EH (cell line): ENCODE measurements at places on chromosomes 13 and 19.
A peak's percentile ranks its signal among the peaks of the same experiment; 100 is the strongest.

DNA sequence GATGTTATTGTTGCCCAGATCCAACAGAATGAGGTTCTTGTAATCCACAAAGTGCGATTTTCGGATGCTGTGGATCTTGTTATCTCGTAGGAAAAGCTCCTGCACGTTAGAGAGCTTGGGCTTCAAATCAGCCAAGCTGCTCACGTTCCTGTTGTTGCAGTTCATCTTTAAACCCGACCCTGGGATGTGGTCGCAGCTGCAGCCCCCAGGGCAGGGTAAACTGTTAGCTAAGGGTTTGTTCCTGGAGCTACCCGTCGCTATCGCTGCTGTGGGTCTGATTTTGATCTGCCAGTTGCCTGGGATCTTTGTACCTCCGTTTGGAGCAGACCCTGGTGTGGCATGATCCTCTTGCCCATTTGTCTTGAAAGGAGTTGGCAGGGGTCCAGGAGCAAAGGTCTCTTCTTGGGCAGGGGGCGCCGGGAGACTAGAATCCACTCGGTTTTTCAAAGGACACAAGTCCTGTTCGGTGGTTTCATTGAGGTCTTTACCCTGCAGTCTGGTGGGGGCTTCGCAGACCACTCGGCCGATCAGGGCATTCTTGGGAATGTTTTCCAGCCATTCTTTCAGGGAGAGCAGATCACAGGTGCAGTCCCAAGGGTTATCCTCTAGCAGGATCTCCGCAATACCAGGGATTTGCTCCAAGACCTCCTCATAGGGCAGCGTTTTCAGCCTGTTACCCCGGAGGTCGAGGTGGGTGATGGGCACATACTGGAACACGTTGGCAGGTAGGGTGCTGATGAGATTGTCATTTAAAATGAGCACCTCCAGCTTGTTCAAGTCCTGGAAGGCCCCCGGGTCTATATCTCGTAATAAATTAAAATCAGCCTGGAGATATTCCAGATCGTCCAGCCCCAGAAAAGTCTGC lies 1.8 kb downstream of the SLITRK1 start:
- no peak for DNase-seq

DNA sequence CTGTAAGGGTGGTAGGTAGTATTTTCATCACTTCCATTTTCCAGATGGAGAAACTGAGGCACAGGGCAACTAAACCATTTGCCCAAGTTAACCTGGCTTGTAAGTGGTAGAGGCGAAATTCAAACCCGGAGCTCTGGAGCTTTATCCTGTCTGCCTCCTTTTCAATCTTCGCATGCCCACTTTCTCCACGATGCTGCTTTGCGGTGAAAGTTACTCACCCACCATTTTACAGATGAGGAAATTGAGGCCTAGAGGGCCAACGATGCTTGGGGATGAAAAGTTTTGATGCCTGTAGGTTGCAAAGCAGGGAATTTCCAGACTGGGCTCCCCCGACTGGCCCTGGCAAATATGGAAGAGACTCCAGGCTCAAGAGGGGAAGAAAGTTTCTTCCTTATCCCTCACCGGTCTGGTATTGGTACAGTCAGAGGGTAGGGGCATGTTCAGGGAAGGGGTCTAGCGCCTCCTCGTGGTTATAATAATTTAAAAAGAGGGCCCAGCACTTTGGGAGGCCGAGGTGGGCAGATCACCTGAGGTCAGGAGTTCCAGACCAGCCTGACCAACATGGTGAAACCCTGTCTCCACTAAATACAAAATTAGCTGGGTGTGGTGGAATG lies 1.9 kb upstream of the SH2D3A start:
- DNase-seq: peak; percentile 30

GRCh38 chr13:44698066-44698465 lies 121.9 kb upstream of the TSC22D1 start:
- DNase-seq: no peak

DNA sequence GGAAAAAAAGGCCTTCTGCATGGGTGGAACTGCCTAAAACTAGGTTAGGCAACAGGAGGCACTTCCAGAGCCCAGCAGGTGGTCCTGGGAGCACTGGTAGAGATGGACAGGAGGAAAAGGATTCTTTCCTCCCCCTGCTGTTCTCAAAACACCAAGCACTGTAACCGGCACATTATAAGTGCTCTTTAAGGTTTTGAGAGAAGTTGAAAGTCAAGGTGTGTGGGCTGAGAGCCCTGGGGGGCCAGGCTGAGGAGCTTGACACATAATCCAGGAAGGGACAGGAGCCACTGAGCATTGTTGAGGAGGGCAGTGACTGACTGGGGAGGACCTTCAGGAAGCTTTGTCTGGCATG lies 32.3 kb downstream of the SPATA13 start:
- no peak for DNase-seq

DNA sequence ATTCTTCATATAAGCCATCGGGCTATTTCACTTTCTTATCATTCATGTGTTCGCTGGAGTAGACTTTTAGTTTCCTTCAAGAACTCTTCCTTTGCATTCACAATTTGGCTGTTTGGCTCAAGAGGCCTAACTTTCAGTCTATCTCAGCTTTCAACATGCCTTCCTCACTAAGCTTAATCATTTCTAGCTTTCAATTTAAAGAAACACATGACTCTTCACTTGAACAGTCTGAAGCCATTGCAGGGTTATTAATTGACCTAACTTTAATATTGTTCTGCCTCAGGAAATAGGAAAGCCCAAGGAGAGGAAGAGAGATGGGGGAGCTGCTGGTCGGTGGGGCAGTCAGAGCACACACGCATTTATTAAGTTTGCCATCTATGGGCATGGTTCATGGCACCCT lies 158.1 kb downstream of the SUCLA2 start:
- no peak for DNase-seq

GRCh38 chr19:4445963-4446703 lies 11.5 kb downstream of the UBXN6 start:
- DNase-seq: no peak

DNA sequence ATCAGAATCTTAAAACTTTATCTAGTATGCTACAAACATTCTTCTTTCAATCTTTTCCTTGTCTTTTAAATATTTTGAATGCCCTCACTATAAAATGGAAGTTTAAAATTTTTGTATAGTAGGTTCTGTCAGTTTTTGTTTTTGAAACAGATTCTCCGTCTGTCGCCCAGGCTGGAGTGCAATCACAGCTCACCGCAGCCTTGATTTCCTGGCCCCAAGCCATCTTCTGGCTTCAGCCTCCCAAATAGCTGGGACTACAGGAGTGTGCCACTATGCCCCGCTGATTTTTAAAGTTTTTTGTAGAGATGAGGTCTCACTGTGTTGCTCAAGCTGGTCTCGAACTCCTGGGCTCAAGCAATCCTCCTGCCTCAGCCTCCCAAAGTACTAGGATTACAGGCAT lies 20.7 kb downstream of the PHF11 start:
- DNase-seq: no peak

GRCh38 chr19:46328079-46328478 lies 18.8 kb upstream of the PPP5C start:
- DNase-seq: peak; percentile 8

- DNase-seq: no peak
These were observed 257 bp downstream of the KCTD12 start for GRCh38 chr13:76886005-76886291.

DNA sequence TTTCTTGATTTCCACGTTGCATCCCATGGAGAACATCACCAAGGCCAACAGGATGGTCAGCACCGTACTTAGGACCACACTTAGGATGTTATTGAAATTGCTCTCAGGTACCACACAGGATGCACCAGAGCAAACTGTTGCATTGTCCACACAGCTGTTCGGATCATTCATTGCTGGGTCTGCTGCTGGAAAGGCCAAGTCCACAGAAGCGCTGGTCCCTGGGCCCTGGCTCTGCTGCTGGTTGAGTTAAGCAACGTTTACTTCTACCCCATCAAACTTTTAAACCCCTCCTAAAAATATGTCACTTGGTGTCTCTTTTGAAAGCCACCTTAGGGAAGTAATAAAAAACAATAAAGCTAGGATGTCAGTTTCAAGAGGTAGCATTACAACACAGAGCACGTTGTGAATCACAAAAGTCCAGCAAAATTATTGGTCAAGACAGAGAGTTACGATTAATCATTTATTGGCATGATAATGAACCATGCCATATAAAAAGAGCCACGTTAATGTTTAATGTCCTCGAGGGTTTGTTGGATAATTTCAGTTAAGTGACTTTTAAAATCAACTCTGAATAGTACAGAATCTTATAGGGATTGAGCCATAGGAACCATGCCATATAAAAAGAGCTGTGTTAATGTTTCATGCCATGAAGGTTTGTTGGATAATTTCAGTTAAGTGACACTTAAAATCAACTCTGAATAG lies at the start of gene SLC10A2:
Gene SLC10A2, minus strand, starts transcription at position 339 of the 702 bp plus-strand sequence. Its CDS starts 168 bp downstream, at position 171.
- DNase-seq: no peak

- DNase-seq: no peak
These were observed 108.1 kb upstream of the GJB6 start for GRCh38 chr13:20340136-20340758.

DNA sequence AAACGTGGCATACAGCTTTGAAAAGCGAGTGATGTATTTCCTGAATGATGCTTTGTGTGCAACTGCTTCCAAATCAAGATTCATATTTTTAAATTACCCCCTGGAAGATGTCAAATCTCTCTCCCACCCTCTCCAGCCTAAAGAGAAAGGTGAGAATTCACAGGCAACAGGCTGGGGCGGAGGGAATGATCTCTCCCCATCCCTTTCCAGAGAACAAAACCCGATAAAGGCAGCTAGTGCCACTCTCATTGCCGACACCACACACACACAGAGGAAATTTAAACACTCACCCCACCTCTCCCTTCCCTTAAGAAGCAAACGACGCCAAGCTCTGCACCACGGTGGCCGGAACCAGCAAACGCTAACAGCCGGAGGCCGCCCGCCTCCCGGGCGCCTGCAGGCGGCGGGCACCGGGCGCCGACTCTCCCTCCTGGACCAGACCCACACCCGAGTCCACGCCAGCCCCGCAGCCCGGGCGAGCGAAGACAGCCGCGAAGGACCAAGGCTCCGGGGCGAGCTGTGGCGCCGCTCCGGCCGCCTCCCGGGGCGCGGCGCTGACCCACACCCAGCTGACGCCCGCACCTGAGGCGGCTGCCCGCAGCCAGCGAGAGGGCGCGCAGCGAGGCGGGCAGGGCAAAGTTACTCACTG lies 477 bp downstream of the LNX2 start:
- peak; percentile 51 for DNase-seq

GRCh38 chr13:110225609-110226574 lies 81.1 kb downstream of the COL4A1 start:
- DNase-seq: peak; percentile 76

DNA sequence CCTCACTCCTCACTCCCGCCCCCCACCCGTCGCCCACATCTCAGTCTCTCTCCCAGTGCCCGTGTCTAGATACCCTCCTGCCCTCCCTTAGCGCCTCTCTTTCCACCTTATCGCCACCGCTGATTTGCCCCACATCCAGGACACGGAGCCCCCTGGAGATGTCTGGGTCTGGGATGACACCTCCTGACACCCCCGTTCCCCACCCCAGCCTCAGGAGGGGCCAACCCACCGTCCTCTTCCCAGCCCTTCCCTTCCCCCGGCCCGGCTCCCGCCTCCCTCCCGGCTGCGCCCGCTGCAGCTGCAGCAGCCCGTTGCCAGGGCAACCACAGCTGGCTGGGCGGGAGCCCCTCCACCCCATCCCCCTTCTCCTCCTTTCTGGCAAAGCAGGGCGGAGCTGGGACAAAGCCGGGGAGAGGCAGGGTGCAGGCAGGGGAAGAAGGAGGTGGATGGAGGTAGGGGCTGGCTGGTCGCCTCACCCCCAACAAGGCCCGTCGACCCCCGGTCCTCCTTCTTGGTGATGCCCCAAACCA lies 13.5 kb downstream of the DPF1 start:
- peak; percentile 26 for DNase-seq

- no peak for DNase-seq
These were observed 322 bp downstream of the ZNF558 start for GRCh38 chr19:8831832-8832131.

GRCh38 chr19:45103156-45103507 lies 10.2 kb downstream of the PPP1R37 start:
- peak; percentile 68 for DNase-seq

DNA sequence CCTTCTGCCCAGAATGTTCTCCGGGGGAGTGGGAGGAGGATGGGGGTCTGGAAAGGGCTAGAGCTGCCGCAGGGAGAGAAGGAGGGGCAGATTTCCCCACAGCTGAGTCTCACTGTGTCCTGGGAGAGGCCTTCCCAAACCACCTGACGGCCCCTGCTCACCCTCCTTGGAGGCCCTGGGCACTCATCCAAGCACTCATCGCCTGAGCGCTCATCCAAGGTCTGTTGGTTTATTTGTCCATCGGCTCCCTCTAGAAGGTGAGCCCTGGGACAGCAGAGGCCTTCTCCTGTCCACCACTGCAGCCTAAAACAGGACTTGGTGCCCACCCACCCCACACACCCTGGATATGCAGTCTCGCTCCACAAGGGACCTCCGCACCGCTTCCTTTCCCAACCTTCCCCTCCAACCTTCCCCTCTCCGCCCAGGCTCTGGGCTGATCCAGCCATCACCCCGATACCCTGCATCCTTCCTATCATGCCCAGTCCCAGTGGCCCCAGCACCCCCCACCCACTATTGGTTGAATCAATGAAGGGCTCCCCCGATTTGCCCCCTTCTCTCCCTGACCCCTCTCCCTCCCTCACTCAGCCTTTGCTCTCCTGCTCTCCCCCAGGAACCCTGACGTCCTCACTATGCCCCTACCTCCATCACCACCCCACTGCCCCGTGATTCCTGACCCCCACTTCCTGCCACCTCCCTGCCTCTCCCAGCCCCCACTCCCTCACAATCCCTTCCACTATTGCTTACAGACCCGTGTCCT lies 1.7 kb downstream of the UBXN6 start:
- DNase-seq: peak; percentile 76

DNA sequence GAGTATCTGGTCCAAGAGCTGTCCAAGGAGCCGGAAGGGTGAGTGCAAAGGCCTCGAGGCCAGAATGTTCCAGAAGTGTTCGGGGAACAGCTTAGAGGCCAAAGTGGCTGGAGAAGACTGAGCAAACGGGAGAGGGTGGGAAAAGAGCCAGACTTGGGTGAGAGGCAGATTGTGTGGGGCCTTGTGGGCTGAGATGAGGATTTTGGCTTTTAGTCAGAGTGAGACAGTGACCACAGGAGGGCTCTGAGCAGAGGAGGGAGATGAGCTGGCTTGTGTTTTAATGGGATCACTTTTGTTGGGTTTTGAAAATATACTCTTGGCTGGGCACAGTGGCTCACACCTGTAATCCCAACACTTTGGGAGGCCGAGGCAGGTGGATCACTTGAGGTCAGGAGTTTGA lies 5.6 kb downstream of the NANOS2 start:
- peak; percentile 33 for DNase-seq

- no peak for DNase-seq
These were observed 40.6 kb downstream of the UQCRFS1 start for GRCh38 chr19:29172302-29172701.

DNA sequence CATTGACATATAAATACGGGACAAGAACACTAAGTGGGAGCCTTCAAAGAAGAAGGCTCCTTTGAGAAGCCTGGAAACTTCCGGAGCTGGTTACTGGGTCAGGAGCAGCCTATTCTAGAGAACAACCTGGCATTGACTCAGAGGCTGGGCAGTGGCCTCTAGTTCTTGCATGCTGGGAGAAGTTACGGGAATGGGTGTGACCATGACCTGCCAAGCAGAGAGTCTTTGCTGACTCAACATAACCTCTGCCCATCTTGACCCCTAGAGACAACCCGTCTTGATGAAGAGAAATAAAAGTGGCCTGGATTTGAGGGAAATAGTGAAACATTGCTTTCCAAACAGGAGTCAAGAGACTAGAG lies 21.0 kb downstream of the STARD13 start:
- DNase-seq: no peak

GRCh38 chr13:34322014-34322742 lies 504.2 kb downstream of the RFC3 start:
- DNase-seq: no peak

GRCh38 chr19:741506-742131 lies 9.3 kb upstream of the MISP start:
- DNase-seq: peak; percentile 14
